NCI-H187 (cell line): ENCODE measurements at places on chromosomes 6 and 20.

DNA sequence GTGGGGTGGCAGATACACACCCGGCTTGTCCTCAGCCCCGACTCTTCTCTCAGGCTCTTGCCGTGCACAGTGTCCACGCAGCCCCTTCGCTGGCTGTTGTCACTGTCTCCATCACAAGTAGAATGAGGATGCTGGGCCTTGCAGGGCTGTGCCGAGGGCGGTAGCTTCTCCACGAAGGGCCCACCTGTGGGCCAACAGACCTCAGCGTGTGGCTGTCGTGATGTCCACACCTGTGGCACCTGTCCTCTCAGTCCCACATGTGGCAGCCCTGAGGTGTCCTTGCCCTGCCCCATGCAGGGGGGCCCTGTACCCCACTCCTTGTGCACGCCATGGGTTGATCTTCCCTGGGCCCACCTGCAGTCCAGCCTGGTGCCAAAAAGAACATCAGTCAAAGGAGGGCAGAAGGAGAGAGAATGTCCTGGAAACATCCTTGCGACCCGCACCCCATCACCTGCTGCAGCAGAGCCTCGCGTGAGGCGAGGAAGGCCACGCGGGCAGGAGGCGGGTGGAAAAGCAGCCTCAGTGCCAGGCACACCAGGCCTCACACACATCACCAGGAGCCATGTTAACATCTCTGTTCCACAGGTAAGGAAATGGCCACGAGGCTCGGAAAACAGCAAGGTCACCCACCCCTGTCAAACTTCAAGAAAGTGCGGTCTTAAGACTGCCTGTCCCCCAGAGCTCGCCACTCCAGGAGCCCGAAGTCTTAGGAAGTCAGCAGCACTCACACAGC, 22.3 kb upstream of the AFDN start:
- no peak for DNase-seq

DNA sequence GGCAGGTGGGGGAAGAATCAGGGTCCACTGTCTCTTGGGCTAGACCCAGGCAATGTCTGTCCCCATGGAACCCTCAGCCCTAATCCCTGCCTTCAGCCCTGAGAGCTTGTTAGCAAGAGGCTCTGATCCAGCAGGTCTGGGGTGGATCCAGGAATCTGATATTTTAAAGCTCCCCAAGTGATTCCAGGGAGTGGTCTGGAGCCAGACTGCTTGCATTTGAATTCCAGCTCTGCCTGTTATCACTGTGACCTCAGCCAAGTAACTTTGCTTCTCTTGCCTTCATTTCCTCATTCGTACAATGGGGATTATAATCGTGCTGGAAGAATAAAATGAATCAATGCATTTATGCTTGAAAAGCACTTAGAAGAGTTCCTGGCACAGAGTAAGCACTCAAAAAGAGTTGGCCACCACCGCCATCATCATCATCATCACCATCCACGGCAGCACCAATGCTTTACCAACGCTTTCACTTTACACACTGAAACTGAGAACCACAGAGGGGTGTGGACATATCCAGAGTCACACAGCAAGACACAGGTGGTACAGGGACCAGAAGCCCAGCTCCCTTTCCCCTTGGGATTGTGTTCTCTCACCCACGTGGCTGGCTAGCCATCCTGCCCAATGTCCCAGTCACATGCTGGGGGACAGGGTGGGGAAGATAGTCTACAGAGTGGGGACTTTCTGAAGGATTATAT, 75.7 kb upstream of the RALY start:
- no peak for DNase-seq

GRCh38 chr6:132202574-132202973, 198.7 kb downstream of the MOXD1 start:
- no peak for DNase-seq

- DNase-seq, result no peak
These were observed 12.1 kb upstream of the PDYN start for GRCh38 chr20:2005831-2006426.

- DNase-seq, result no peak
These were observed 31.5 kb downstream of the ADA start for GRCh38 chr20:44620030-44620429.

DNA sequence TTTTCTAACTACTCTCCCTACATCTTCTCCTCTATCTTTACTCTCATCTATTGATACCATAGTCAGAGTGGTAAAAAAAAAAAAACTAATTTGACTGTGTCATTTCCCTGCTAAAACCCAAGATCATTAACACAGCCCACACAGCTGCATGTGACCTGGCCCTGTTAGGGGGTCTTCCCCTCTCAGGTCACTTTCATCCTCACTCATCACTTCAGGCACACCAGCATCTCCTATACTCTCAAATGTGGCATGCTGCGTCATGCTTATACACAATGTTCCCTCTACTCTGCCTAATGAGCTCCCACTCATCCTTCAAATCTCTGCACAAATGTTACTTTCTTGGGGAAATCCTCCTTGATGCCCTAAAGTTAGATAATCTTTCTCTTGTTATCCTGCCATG, 86.8 kb downstream of the CDK19 start:
- DNase-seq, result no peak

DNA sequence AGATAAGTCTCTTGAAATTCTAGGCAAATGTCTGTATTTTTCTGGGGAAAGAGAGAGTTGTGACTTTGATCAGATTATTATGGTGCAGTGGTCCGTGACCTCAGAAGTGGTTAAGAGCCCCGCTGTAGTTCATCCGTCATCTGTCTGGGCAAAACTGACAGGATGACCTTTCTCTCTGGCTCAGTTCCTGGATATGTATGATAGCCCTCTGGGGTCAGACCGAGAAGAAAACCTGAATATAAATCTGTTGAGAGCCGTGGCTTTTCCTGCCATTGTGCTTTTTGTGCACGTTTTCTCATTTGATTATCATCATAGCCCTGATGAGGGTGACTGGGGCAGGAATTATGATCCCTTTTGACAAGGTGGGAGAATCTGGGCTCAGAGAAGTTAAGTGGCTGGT, 26.5 kb downstream of the GHRH start:
- peak; percentile 41 for DNase-seq

- DNase-seq, result no peak
These were observed 49.4 kb downstream of the IYD start for GRCh38 chr6:150417899-150418826.

DNA sequence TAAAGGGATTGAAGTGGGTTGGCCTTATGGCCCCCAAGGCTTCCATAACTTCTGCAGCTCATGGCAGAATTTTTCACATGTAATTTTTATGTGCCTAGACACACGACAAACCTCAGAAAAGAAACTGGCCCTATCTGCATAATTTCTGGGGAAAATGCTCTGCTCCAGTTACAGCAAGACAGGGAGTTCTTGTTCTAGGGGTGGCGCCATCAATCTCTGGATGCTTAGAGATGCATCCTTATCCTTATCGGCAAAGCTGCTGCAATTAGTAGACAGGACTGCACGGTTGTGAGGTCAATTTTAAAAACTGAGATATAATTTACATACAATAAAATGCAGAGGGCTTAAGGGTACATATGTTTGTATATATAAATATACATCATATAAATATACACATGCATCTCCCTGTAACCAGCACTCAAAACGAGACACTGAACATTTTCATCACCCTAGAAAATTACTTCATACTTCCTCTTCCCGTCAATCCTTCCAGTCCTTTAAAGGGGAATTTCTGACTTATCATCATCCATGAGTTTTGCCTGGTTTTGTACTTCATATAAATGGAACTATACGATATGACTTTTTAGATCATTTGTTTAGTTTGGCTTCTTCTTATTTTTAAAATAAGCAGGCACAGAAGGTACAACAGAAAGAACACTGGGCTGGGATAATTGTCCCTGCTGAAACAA, 10.2 kb downstream of the ELMO2 start:
- no peak for DNase-seq

DNA sequence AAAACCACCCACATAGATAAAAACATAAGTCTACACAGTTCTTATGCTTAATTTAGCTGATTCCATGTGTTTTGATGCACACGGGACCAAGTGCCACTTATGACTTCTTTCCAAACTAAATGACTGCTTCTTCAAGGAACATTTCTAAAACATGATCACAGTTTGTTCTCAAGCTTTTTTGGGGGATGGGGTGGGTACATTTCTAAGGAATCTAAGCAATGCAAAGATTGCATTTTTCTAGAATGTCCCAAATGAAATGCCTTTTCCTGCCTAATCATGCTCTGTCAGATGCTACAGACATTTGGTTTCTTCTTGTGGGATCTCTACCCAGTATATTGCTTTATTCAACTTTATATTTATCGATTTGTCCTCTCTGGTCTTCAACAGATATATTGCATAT, 496.8 kb upstream of the JAG1 start:
- DNase-seq, result no peak

DNA sequence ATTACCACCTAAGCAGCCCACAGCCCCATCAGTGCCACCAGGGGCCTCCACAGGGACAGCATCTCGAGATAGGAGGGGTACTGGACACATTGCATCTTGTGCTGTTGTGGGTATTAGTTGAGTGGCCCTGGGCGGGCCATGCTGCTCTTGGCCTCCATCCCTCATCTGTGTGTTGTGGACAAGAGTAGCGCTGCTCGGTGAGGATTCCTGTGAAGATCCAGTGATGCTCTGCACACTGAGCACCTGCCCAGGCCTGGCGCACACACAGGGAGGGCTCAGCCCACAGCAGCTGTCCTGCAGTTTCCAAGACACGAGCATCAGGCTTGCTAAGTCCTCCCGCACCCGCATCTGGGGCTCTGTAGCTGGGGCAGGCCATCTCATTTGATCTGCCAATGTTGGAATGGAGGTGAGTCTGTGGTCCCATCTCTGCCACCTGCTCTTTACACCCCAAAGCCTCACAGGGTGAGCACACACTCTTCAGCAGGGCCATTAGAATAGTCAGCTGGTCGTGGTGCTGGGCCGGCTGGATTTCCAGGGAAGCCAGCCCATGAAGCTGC, 32.0 kb downstream of the SPATA2 start:
- no peak for DNase-seq

GRCh38 chr6:105787747-105788146, 298.4 kb upstream of the PRDM1 start:
- DNase-seq, result no peak

DNA sequence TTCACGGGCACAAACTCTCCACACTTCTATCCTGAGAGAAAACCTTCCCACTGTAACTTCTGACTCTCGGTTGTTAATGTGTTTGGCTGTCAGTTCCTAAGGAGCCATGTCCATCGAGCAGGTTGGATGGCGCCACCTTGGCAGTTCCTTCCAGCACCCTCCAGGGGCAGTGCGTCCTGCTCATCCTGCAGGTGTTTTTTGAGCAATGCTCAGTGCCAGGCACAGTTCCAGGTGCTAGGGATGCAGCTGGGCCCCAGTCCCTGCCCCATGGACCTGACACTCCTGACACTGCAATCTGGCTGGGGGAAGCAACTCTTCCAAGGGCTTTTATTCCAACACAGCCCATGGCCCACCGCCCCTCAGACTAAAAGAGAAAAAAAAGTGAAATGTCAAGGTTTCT, 376.4 kb downstream of the PREX1 start:
- DNase-seq, result no peak

GRCh38 chr20:1987826-1988225, 6.0 kb downstream of the PDYN start:
- DNase-seq, result no peak

DNA sequence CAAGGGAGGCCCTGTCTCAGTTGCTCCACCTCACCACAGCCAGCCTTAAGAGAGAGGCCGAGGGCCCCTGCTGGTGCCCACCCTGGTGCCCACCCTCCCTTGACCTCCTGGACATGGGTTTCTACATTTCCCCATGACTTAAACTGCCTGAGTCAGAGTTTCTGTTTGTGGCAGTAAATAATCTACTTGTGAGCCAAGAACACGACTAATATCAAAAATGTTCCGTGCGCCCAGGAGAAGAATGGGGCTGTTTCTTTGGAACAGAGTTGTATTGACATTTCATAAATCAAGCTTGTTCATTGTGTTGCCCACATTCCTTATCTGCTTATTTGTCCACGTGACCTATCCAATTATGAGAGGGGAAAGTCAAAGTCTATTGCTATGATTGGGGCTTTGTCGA, 143.5 kb downstream of the ANKRD60 start:
- DNase-seq, result no peak

- DNase-seq, result no peak
These were observed 29.9 kb upstream of the ZNF184 start for GRCh38 chr6:27502508-27503435.

DNA sequence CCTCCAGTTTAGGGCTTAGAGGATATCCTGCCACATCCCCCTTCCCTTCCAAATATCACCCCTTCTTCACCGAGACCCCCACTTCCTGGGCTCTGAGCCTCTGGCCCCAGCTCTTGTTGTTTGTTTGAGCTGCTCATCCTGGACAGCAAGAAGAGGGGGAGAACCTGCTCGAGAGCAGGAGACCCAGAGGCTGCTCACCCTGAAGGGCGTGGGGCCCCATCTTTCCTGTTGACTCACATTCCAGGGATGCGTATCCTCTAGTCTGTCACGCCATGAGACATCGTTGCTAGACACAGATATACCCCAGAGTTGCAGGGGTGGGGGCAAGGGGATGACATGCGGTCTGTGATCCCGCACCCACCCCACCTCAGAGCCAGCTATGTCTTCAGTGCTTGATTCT, 5.7 kb upstream of the TNXB start:
- no peak for DNase-seq

GRCh38 chr6:35080821-35081425, 60.2 kb downstream of the TCP11 start:
- DNase-seq, result no peak

DNA sequence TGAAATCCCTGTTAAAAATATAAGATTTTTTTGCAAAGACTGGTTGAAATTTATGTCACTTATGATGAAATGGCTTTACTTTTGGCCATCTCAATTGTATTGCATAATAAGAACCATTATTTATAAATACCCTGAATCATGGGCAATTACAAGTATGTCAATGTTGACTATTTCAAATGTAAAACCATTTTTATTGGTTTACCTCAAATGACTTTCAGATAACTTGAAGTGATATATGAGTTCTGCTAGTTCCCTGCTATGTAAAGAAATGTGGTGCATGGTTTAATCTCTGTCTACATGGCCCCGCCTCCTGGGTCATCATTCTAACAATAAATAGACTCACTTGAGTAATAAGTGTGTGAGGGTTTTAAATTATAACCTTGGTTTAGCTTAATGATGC, 275.6 kb upstream of the PREP start:
- DNase-seq, result no peak

GRCh38 chr6:158567871-158568401, 8.0 kb downstream of the TMEM181 start:
- DNase-seq, result no peak

GRCh38 chr20:542777-543368, 717 bp downstream of the CSNK2A1 start:
- no peak for DNase-seq
